Substantia nigra (tissue), 51 donors: ENCODE measurements at places on chromosomes 2 and 18.

DNA sequence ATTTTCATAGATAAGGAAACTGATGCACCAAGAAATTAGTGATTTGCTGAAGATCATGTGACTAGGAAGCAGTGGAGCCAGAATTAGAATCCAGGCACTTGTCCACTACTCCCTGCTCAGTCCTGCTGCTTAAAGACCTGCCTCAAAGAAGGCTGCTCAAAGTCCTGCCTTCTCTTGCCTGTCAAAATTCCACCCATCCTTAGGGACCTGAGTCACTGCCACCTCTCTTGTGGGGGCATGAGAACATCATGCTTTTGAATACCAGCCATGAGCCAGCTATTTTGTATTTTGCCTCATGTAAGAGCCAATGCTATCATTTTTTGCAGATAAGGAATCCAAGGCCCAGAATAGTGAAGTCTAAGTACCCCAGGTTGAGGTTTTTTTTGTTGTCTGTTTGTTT, 47.1 kb downstream of the DDX1 start:
- DNase-seq, result no peak

GRCh38 chr2:186992597-186992996, 143.6 kb upstream of the ZSWIM2 start:
- DNase-seq, result no peak

GRCh38 chr18:8151181-8151580, 458.1 kb upstream of the RAB12 start:
- no peak for DNase-seq

DNA sequence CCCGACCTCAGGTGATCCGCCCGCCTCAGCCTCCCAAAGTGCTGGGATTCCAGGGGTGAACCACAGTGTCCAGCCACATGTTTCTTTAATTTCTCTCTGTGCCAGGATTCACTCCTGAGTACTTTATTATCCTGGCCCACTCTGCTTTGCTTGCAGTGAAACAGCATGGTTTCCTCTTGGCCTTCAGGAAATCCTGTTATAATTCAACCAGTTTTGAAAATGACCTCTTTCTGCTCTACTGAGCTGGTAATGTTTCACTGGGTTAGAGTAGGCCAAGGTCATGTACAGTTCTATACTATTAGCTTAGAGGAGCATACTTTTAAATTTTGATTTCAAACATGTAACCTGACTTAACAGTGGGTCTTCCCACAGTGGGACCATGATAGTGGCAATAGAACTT, 90.6 kb upstream of the PELI1 start:
- DNase-seq, result no peak

DNA sequence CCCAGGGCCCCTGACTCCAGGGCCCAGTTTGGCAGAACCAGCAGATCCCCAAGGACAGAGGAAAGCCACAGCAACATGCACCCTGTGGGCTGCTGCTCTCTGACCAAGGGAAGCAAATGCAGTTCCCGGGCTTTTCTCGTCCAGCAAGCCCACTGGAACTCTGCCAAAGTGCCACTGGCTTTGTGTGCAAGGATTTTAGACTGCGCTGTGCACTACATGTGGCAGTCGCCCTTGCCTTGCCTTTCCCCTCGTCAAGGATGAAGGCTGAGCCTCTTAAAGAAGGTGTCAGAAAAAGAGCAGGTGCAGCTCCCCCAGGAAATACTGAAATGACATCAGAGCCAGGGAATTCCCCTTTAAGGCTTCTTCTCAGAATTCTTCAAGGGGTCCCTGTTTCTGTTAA, 199.2 kb downstream of the TFCP2L1 start:
- DNase-seq, result no peak

- DNase-seq, result no peak
These were observed 14.1 kb upstream of the GPR55 start for GRCh38 chr2:230939066-230939591.

DNA sequence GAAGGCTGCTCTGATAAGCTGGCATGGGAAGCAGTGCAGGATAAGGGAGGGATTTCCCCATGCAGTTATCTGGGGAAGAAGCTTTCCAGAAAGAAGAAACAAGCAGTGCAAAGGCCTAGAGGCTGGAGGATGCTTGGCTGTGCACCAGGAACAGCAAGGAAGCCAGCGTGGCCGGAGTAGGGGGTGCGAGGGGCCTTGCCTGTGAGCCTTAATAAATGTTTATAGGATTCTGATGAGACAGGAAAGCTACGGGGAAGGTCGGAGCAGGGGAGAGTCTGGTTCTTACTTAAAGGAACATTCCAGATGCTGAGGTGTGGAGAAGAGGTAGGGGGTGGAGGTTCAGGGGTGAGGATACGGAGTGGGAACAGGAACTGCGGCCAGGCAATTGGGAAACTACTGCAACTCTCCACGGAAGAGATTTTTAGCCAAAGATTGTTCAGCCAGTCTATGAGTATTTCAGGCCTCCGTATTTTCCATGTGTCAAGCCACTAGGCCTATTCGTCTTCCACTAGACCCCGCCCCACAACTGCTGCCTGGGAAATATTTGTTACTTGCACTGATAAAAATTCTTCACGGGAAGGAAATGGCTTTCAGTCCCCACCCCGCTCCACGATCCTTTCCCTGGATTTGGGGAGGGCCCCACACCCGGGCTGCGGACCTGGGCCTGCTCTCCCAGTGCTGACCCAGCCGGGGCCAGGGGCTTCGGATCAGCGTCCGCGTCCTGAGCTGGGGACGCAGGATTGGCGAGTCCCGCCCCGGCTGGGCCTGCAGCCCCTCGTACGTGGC, 516 bp downstream of the EIF2AK2 start:
- DNase-seq, result no peak

- DNase-seq, result no peak
These were observed 72.1 kb upstream of the NOSTRIN start for GRCh38 chr2:168730344-168730743.

DNA sequence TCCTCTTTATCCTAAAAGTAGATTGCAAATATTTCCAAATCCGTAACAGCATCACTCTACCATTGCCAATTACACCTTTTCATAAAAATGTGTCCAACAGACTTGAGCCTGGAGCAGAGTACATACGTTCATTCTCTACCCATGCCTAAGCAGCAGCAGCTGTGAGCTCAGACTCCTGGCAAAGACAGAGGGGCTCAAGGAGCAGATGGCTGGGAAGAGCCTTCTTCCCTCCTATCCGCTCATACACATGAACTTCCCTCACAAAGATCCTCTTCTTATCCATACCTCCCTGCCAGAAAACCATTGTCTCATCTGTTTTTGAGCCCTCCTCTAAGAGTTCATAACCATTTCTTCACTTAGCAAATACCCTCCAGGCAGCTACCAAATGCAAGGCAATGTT, 164.3 kb upstream of the ARL4C start:
- no peak for DNase-seq

DNA sequence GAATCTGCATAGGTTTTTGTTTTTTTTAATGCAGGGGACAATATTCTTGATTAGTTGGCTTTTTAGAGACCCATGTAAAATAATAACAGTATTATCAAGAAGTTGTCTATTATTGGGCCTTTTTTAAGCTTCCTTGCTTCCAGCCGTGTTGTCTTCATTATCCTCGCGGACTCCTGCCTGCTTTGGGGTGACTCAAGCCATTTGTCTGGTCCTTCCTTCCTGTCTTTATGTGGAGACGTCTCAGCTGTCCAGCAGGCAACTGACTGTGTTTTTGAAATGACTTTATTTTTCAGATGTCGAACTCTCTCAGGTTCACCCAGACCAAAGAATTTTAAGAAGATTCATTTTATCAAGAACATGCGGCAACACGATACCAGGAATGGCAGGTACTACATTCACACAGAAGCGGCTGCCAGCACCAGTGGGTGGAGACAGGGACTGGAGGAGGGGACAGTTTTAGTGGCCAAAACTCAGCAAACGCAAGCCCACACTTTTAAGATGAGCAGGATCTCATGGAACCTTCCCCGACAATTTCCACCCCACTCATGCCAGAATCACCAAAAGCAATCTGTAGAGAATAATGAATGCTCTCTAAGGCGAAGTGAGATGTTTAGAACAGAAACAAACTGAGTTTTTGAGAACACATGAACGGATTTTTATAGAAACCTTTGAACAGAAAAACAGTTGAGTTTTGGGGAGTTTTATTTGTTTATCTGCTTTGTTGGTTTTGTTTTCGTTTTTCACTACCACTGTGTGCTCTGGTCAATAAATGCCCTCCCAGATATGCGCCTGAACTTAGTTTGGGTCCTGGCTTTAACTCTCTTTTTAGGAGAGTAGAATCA, 59.1 kb downstream of the CABLES1 start:
- no peak for DNase-seq

- no peak for DNase-seq
These were observed 43.5 kb downstream of the KIF5C start for GRCh38 chr2:148918554-148918953.

- DNase-seq, result no peak
These were observed 70.2 kb downstream of the INPP4A start for GRCh38 chr2:98514879-98515249.

DNA sequence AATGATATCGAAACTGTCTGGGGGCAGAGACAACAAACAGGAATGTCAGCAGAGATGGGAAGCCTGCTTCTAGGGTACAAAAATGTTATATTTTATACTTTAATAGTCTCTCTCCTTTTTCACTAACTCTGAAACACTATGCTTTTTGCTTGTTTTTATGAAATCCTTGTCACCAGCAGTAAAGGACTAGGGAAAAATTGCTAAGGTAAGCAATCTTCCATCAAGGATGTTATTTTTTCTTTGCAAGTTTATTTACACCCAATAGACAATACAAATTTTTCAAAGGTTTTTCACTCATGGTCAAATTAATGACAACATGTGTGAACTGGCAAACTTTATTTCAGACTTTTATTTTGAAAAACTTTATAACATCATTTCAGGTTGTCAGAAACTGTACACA, 1465.9 kb upstream of the NXPH2 start:
- DNase-seq, result no peak

DNA sequence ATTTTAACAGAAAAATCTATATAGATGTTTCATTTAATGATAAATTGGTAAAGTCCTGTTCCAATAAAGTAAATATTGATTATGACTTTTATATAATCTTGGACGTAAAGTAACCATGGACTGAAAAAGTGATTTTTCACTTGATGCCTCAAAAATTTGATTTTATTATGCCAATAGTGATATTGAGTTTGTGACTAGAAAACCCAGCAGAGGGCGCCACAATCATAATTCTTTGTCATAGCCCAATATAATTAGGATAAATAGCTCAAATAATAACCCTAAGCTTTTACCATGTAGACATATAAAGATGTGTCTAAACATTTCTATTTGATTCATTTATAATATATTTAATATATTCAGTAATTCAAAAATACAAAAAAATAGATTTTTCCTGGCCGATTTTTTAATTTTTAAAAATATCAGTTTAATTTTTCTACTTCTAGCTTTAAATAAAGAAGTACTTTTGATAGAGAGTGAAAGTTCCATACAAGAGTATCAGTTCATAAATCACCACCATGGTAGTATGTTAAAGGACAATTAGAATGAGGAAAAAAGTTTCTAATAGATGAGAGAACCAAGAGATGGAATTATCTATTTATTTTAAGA, 30.7 kb downstream of the CAMKMT start:
- no peak for DNase-seq
